ENCODE measurements at places on chromosomes 12 and 14. TPM values are rescaled to one million over a fixed set of nuclear protein-coding genes. Genes with fewer than 3 reads are reported as not detected.
A peak's percentile ranks its signal among the peaks of the same experiment; 100 is the strongest.

DNA sequence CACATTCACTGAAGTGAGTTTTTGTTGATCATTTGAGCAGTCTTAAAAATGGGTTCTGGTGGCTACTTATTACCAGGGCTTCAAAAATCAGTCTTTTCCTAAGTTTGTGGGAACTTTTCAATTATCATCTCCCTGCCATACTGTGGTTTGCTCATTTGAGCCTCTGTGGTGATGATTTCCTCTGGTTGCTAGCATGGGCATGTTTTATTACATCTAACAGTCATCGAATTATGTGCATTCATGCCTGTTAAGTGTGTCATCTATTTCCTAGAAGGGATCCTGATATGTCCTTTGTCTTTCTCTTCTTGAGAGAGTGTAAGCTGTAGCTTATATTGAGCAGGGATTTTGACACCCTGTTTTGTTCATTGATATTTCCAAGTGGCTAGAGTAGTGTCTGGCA lies 116.8 kb downstream of the WIF1 start:
- no peak for DNase-seq

- no peak for DNase-seq
Observed at GRCh38 chr12:27015730-27016076, 1.5 kb upstream of the TM7SF3 start.

- DNase-seq, result no peak
Observed at GRCh38 chr12:118374909-118375308, 1.4 kb upstream of the SUDS3 start.

- peak; percentile 7 for DNase-seq
Observed at GRCh38 chr14:76138758-76139723, 12.7 kb upstream of the GPATCH2L start.

Gene LPAR5
- 8.8 TPM for polyA plus RNA-seq

DNA sequence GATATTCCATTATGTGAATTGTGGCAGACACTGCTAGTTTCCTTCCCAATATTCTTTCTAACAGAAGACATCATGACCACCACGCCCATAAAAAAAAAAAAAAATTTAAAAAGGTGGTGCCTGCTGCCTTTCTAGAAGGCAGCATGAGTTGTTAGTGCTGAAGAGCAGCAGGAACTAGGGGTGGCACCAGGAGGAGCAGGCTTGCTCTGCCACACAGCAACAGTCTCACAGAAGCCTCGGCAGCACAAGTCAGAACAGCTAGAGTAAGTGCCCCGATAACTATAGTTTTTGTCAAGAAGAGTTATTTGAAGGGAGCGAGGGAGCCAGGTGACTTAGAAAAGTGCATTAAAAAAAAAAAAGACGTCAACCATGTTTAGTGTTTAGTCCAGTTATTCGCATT lies 66.4 kb upstream of the TMEM263 start:
- DNase-seq, result no peak

- peak; percentile 81 for DNase-seq
Observed at GRCh38 chr12:113149361-113150150, at the start of gene CFAP73. CFAP73 (plus strand) TSS chr12:113149724; CDS start chr12:113149858, 134 bp downstream.

- DNase-seq, result peak; percentile 74
Observed at GRCh38 chr14:55446127-55446736, 5.8 kb upstream of the TBPL2 start.

Gene PSMB11
- not detected for polyA plus RNA-seq

DNA sequence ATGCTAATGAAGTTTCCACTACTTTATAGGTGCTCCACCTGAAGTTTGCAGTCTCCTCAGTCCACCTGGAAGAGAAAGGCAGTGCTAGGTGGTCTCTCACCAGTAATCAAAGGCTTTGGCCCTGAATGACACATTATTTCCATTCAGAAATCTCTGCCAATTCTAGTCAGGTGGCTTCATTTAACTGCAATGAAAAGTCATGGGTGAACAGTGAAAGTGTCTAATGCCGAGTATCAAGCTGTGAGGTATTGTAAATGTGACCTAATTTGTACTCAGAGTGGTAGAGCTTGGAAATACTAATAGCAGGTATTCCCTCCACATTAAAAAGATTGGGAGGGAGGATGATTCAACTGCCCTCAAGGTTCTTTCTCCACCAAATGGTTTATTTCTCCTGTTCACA lies 220.9 kb upstream of the LRFN5 start:
- DNase-seq, result no peak

DNA sequence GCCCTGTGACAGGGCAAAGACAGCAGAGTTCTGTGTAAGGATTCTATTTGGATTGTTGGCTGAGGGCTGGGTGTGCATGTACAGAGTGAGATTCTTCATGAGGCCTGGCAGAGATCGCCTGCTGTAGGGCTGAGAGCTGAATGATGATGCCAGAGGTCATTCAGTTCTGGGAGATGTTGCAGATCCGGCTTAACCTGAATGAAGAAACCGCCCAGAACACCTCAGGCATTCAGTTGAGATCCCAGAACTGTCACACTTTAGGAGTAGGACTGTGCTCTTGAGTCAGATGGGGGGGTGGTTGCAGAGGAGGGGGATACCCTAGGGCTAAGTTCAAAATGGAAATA lies 5.8 kb upstream of the EVL start:
- DNase-seq, result no peak

Gene KCNH3
- 3.4 TPM for polyA plus RNA-seq

DNA sequence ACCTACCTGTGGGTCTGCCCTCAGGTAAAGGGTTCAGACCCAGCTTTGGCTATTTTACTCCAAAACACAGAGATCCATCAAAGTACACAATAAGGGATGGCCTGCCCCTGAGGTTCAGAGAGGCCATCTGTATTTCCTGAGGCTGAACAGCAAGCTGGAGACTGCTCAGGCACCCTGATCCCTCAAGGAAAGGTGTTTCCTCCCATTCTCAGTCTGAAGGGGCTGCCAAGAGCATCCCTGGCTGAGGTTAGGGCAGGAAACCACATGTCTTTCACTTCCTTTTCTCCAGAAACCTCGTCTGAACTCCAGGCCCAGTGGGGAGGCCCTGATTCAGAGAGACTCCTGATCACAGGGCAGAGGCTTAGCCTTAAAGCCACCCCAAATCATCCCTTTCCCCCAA lies 1.5 kb downstream of the RILPL1 start:
- DNase-seq, result no peak

DNA sequence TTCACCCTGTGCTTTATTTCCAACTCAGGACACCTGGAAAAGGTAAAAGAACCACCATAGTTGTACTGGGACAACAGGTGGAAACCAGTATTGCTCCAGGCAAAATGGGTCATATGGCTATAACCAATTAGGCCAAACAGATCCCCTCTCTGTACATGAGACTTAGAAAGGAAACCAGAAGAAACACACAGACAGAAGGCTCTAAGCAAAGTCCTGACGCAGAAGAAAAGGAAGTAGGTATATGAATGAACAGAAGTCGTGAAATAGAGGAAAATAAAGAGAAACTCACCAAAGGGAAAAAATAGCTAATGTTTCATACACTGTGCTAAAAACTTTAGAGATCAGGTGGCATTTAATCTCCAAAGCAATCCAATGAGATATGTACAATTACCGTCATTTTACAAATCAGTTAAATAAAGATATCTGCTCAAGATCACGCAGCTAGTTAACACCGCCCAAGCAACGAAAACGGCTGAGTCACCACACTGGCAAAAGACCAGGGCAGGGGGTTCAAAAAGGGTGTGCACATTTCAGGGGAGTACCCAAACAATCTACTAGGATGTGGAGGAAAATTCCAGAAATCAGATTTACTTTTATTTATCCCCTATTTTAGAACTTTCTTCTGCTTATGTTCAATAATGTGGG lies 82.3 kb downstream of the ITPR2 start:
- DNase-seq, result no peak

GRCh38 chr14:103209506-103209905 lies 86.2 kb downstream of the TNFAIP2 start:
- DNase-seq, result no peak

Gene PROX2
- not detected for polyA plus RNA-seq

DNA sequence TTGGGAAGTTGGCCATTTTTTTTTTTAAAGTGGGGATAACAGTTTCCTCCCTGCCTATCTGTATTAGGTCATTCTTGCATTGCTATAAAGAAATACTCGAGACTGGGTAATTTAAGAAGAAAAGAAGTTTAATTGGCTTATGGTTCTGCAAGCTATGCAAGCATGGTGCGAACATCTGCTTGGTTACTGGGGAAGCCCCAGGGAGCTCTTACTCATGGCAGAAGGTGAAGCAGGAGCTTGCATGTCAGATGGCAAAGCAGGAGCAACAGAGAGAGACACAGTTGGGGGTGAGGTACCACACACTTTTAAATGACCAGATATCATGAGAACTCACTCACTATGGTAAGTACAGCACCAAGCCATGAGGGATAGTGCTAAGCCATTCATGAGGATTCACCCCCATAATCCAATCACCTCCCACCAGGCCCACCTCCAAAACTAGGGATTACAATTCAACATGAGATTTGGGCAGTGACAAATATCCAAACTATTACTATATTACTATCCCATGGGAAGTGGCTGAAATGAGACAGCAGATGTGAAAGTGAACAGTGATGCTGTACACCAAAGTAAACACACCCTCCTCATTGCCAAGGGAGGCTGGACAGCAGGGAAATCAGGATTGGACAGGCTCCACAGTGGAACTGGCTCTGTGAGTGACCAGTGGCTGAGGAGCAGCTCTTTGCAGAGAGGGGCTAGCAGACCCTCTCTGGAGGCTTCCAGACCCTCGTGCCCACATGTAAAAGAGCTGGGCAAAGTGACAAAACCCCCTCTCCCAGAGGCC lies 40.5 kb downstream of the CRACR2A start:
- DNase-seq, result no peak

- DNase-seq, result no peak
Observed at GRCh38 chr12:109855377-109855776, 22.2 kb upstream of the TRPV4 start.

Gene RDH16
- polyA plus RNA-seq, result 0.12 TPM

- DNase-seq, result no peak
Observed at GRCh38 chr12:47356129-47356700, 276.5 kb upstream of the AMIGO2 start.

- DNase-seq, result peak; percentile 57
Observed at GRCh38 chr12:89525305-89525823, 483 bp downstream of the POC1B start.

DNA sequence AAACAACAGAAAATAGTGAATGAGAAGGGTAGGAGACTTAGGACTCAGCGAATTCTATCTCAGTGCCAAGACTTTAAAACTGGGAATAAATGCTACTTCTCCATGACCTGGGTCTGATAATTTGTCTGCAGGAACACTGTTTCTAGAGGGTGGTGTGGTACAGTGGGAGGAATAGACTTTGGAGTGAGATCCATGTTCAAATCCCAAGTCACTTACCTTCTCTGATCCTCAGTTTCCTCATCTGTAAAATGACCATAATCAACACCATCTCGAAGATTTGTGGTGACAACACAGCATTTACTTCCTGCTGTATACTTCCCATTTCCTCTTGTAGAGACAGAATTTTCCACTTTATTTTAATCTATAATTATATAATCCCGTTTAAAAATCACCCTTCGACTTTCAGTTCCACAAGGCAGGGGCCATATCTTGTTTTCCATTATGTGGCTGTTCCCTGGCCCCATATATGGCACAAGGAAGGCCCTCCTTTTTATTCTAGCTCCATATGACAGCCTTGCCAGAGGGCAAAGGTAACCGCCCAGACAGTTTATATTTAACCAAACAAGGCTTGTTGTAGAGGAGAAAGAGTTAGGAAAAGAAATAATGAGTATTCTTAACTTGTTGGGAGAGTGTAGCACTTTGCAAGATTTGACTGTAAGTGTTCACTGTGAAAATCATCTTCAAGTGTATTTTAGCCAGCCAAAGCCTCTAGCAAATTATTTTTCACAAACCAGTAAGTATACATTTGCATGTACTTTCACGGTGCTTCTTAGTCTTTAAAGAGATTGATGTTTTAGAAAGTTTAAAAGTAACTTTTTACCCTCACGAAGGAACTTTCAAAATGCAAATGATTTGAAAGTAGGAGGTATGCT lies 243.1 kb downstream of the AKAP6 start:
- DNase-seq, result peak; percentile 75

DNA sequence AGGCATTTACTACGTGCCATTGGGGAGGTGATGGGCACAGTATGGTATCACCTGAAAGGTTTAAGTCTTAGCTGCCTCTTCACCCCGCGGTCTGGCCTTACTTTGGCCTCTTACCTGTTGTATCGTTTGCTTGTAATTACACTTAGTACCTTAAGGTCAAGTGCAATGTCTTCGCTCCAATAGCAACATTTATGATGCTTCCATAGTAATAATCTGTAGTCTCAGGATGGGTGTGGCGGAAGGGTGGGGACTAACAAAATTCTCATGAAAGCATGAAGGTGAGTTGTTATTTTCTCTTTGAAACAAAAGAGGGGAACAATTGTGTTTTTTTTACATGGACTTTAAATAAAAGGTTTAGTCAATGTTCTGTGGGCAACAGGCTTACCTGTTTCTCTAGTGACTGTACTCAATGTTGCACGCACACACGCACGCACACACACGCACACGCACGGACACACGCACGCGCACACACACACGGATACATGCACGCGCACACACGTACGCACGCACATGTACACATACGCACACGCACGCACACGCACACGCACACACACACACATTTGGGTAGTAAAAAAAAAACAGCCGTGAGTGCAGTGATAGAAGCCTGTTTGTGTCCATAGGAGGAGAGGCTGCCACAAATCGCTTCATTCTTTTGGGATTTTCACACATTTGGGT lies 91.4 kb downstream of the DNAH10 start:
- peak; percentile 71 for DNase-seq

Gene ACVRL1
- polyA plus RNA-seq, result 4.6 TPM

- DNase-seq, result peak; percentile 67
Observed at GRCh38 chr12:31362115-31362758, 36.3 kb upstream of the SINHCAF start.

DNA sequence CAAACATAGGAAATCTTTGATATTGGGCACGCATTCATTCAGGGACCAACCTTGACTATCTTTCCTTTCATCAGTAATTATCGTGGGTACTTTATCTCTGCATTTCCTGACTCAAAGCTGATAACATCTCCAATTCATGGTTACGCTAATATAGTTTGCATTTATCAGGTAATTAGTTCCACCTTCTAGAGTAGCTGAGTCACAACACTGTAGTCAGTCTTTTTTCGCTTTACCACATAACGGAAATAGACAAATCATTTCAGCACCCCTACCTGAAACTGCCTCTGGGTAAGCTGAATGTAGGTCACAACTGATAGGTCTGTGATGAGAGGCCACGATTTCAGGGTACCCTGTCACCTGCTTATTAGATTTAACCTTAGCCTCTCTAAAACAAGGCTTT lies 36.7 kb upstream of the IL22 start:
- DNase-seq, result no peak

Gene COX8C
- not detected for polyA plus RNA-seq

- DNase-seq, result no peak
Observed at GRCh38 chr12:110579535-110580253, 3.4 kb downstream of the PPTC7 start.

Gene TNFAIP2
- 11.9 TPM for polyA plus RNA-seq

DNA sequence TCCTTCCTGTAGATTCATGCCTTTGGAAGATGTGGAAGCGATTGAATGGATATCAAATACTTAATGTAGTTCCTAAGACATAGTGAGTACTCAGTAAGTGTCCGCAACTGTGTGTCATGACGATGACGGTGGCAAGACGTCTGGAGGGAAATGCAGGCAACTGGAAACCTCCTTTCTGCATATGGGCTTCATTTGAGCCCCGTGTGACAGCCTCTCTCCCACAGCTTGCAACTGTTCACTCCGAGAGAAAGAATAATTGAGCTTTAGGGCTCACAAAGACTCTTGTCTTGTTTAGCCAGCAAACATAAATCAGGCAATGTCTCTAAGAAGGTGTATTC lies 6.9 kb downstream of the CFAP251 start:
- DNase-seq, result no peak

- DNase-seq, result peak; percentile 50
Observed at GRCh38 chr12:108884116-108885012, 4.5 kb downstream of the DAO start.

Gene NTN4
- 45.7 TPM for polyA plus RNA-seq

GRCh38 chr12:112304436-112304835 lies 77.8 kb downstream of the HECTD4 start:
- no peak for DNase-seq

Gene SIRT4
- polyA plus RNA-seq, result 3.4 TPM

All from small intestine (tissue), 16 donors.